ENCODE measurements at places on chromosomes 3 and 15.

- no peak for DNase-seq
These were observed 27.8 kb downstream of the MFN1 start for GRCh38 chr3:179375091-179375999.

DNA sequence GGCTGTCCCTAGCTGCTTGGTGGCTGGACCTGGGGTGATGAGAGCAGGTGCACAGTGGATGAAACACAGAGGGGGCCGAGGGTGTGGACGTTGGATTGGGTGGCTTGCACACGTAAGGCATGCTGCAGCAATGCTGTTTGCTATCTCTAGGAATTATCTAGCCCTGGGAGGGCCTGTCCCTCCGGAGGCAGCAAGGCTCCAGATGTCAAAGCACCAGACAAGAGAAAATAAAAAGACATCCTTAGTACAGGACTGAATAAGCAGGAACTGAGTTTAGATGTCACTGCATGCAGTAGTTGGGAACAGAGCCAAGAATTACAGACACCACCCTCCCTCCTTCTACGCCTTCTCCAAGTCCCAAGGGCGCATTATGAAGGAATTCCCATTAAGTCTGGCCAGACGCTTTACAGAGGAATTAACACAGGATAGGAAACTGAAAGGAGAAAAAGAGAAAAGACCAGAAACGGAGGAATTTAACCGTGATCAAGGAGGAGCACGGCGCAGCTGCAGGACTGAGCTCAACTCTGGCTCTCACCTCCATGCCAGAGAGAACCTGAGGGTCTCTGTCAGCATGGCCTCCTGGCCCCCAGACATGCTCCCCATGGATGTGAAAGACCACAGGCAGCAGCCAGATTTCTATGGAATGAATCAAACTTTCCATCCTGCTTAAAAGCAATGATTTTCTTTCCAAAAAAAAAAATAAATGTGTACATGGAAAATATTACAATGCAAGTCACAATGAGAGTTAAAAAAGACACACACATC, 13.8 kb downstream of the ATP10A start:
- DNase-seq: peak; percentile 76

DNA sequence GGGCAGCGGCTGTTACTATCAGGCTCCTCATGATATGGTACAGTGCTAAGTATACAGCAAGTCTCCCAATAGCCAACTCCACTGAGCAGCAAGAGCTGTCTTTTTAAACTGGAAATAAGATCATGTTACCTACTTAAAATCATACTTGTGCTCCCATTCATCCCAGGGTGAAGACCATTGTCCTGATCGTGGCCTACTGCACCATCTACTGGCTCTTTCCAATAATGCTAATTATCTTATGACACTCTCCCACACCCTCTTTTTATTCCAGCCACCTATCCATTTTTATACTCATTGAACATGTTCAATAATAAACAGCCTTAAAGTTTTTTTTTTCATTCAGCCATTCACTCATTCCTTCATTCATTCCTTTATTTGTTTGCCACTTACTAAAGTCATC, 117.7 kb downstream of the GBE1 start:
- peak; percentile 8 for DNase-seq

GRCh38 chr15:58229297-58229768, 91.2 kb downstream of the AQP9 start:
- DNase-seq: peak; percentile 90

All from foreskin melanocyte (primary cell).